T-helper 2 cell treated with Interferon-gamma antibody and Interleukin-4, amounts not matched to agents 5 μg/mL and 100 μg/mL, for 36 hours (primary cell): ENCODE measurements at places on chromosomes 13 and 19.

DNA sequence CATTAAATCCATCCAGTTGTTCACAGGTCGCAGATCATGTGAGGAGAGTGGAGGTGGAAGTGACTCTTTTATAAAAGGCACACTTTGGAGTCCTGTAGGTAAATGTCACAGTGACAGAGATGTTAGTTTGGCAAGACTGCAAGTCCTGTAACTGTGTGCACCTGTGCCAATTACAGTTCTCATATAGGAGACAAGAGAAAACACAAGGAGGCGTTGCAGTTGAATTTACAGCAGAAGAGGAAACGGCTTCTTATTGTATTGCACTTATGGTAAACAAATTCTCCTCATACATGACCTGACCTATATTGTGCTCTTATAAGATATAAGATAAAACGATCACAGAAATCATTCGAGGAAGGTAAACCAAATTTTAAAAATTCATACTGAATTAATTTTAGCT lies 732.8 kb upstream of the SLC10A2 start:
- no peak overlapping the region for H3K4me3 ChIP-seq
- no peaks in the 10 kb centered on the region for H3K27me3 ChIP-seq
- H3K4me1 ChIP-seq, result no peaks in the 10 kb centered on the region

GRCh38 chr13:99124794-99125316 lies 75.8 kb upstream of the UBAC2 start:
- peaks cover 2% of the 10 kb centered on the region for H3K27me3 ChIP-seq
- peaks cover 32% of the 10 kb centered on the region for H3K4me1 ChIP-seq
- peak overlapping the region; percentile 41 for H3K4me3 ChIP-seq
- peaks cover 4% of the 10 kb centered on the region for H3K36me3 ChIP-seq
- H3K27ac ChIP-seq, result peak overlapping the region; percentile 77

GRCh38 chr19:38223119-38223523 lies 901 bp downstream of the DPF1 start:
- DNase-seq, result no peak
- H3K27ac ChIP-seq, result no peak overlapping the region
- H3K27me3 ChIP-seq, result peaks cover 49% of the 10 kb centered on the region
- H3K4me3 ChIP-seq, result peak overlapping the region; percentile 31
- H3K4me1 ChIP-seq, result peaks cover 11% of the 10 kb centered on the region

DNA sequence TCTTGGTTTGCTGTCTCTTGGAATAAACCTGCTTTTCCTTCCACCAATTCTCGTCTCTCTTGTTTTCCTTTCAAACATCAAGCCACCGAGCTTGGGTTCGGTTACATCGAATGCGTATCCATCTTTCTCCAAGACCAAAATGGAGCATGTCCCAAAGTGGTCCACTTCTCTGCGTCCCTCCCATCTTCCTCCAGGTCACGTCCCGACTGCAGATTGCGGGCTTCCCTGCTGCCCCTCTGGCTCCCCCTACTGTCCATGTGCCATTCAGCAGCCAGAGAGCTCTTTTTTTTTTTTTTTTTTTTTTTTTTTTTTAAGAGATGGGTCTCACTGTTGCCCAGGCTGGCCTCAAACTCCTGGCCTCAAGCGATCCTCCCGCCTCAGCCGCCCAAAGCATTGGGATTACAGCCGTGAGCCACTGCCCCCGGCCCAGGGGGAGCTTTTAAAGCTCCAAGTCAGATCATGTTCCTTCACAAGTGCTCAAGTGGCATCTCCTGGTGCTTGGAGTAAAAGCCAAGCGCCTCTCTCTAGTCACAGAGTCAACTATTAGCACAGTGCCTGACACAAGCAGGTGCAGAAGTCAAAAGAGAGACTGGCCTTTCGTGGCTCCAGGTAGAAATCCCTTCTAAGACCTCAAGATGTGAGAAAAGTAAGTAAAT lies 10.0 kb downstream of the COL5A3 start:
- H3K4me1 ChIP-seq, result peaks cover 6% of the 10 kb centered on the region
- peaks cover 7% of the 10 kb centered on the region for H3K27me3 ChIP-seq
- peak; percentile 53 for DNase-seq
- H3K36me3 ChIP-seq, result no peaks in the 10 kb centered on the region
- H3K27ac ChIP-seq, result no peak overlapping the region
- H3K4me3 ChIP-seq, result no peak overlapping the region

- H3K4me1 ChIP-seq, result peaks cover 10% of the 10 kb centered on the region
- DNase-seq, result no peak
- H3K36me3 ChIP-seq, result no peaks in the 10 kb centered on the region
Measured at GRCh38 chr19:51508059-51508733, 6.6 kb upstream of the SIGLEC12 start.

DNA sequence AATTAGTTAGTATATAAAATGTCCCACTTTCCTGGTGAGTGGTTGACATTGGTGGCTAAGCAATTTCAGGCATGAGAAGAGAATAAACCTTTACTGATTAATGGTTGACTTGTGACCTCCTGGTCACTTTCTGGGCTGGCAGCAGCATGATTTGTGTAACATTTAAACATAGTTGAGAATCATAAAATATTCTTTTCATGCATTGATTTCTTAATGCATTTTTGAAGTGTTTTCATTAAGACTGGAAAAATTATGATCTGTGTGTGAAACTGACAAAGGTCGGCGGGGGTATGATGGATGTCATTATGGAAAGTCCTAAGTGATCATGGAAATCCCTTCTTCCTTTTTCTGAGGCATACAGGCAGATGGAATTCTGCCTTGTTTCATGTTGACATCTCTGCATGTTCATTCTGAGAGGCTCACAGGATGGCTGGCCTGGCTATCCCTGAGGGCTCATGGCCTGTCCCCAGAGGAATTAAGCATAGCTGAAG lies 98.7 kb upstream of the RNF113B start:
- no peak overlapping the region for H3K4me3 ChIP-seq
- no peaks in the 10 kb centered on the region for H3K36me3 ChIP-seq
- H3K27ac ChIP-seq, result no peak overlapping the region

GRCh38 chr13:72342364-72342763 lies 385.1 kb downstream of the MZT1 start:
- H3K36me3 ChIP-seq, result no peaks in the 10 kb centered on the region
- no peaks in the 10 kb centered on the region for H3K27me3 ChIP-seq
- H3K27ac ChIP-seq, result no peak overlapping the region
- H3K4me1 ChIP-seq, result no peaks in the 10 kb centered on the region

GRCh38 chr13:110700641-110701040 lies 5.3 kb downstream of the CARS2 start:
- no peak overlapping the region for H3K27ac ChIP-seq
- peaks cover 42% of the 10 kb centered on the region for H3K36me3 ChIP-seq
- H3K4me3 ChIP-seq, result no peak overlapping the region
- H3K27me3 ChIP-seq, result no peaks in the 10 kb centered on the region
- H3K4me1 ChIP-seq, result peaks cover 43% of the 10 kb centered on the region
- no peak for DNase-seq

GRCh38 chr13:21115231-21115630 lies 53.8 kb upstream of the LATS2 start:
- DNase-seq, result no peak
- no peaks in the 10 kb centered on the region for H3K27me3 ChIP-seq
- H3K27ac ChIP-seq, result no peak overlapping the region

DNA sequence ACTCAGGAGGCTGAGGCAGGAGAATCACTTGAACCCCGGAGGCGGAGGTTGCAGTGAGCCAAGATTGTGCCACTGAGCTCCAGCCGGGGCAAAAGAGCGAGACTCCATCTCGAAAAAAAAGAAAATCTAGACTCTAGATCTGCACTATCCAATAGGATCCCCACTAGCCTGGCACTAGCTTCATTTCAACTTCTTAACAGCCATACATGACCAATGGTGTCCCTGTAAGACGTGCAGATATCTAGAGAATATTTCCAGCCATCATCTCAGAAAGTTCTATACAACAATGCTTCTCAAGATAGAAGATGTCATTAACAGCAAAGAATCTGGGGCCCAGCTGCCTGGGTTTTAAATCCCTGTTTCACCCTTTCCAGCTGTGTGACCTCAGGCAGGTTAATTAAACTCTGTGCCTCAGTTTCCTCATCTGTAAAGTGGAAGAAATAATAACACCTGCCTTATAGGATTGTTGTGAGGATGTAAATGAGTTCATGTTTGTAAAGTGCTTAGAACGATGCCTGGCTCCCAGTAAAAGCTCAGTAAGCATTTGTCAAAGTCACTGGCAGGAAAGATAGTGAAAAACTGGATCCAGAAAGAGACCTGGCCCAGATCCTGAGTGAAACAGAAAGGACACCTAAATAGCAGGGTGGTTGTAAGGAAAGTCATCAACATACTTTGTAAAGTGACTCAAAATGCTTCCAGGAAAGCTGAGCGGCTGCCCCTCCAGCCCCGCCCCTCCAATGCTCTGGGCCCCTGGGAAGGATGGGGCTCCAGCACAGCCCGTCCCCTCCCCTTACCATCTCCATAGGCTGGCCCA lies 13.5 kb downstream of the WIZ start:
- peaks cover 7% of the 10 kb centered on the region for H3K36me3 ChIP-seq
- H3K4me3 ChIP-seq, result no peak overlapping the region
- no peak overlapping the region for H3K27ac ChIP-seq
- DNase-seq, result no peak
- H3K27me3 ChIP-seq, result no peaks in the 10 kb centered on the region

- H3K27ac ChIP-seq, result no peak overlapping the region
- H3K27me3 ChIP-seq, result no peaks in the 10 kb centered on the region
- peaks cover 44% of the 10 kb centered on the region for H3K36me3 ChIP-seq
- no peak overlapping the region for H3K4me3 ChIP-seq
- H3K4me1 ChIP-seq, result peaks cover 34% of the 10 kb centered on the region
Measured at GRCh38 chr13:42984026-42984425, 8.0 kb downstream of the EPSTI1 start.

GRCh38 chr13:103852036-103852435 lies 785.8 kb upstream of the SLC10A2 start:
- H3K27ac ChIP-seq, result no peak overlapping the region
- no peak overlapping the region for H3K4me3 ChIP-seq
- DNase-seq, result no peak
- H3K4me1 ChIP-seq, result no peaks in the 10 kb centered on the region
- no peaks in the 10 kb centered on the region for H3K36me3 ChIP-seq

DNA sequence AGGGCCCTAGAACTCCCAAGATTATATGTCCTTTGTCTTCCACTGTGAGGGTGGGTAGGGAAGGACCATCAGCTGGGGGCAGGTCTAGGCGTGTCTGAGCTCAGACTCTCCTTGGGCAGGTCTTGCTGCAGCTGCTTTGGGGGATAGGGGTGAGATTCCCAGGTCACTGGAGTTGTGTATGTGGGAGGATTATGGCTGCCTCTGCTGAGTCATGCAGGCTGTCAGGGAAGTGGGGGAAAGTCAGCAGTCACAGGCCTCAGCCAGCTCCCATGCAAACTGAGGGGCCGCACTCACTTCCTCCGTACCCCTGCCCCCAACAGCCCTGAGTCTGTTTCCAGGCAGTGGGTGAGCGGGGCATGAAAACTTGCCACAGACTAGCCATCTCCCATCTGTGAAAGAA lies 600.8 kb downstream of the DIAPH3 start:
- no peaks in the 10 kb centered on the region for H3K27me3 ChIP-seq
- H3K36me3 ChIP-seq, result no peaks in the 10 kb centered on the region
- no peak overlapping the region for H3K27ac ChIP-seq
- DNase-seq, result no peak
- no peaks in the 10 kb centered on the region for H3K4me1 ChIP-seq
- no peak overlapping the region for H3K4me3 ChIP-seq

DNA sequence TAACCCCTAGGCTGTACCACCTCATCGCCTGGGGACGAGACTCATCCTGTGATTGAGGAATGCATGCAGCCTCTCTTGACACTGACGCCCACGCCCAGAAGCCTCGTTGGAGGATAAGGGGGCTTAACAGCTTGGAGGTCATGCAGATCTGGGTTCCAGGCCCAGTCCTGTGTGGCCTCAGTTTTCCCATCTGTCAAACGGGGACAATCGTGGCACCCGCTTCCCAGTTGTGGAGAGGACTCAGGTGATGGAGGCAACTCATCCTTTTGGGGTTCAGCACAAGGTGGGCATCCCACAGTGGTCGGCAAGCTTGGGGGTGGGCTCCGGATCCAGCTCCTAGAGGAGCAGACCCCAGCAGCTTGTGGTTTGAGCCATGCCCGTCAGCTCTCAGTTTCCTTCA lies 1.4 kb upstream of the LGI4 start:
- no peak overlapping the region for H3K27ac ChIP-seq
- H3K4me3 ChIP-seq, result no peak overlapping the region
- DNase-seq, result no peak
- H3K36me3 ChIP-seq, result no peaks in the 10 kb centered on the region

- peak overlapping the region; percentile 34 for H3K27ac ChIP-seq
- H3K4me3 ChIP-seq, result peak overlapping the region; percentile 46
- DNase-seq, result no peak
- H3K36me3 ChIP-seq, result no peaks in the 10 kb centered on the region
Measured at GRCh38 chr19:47444388-47444821, 25.1 kb upstream of the MEIS3 start.

DNA sequence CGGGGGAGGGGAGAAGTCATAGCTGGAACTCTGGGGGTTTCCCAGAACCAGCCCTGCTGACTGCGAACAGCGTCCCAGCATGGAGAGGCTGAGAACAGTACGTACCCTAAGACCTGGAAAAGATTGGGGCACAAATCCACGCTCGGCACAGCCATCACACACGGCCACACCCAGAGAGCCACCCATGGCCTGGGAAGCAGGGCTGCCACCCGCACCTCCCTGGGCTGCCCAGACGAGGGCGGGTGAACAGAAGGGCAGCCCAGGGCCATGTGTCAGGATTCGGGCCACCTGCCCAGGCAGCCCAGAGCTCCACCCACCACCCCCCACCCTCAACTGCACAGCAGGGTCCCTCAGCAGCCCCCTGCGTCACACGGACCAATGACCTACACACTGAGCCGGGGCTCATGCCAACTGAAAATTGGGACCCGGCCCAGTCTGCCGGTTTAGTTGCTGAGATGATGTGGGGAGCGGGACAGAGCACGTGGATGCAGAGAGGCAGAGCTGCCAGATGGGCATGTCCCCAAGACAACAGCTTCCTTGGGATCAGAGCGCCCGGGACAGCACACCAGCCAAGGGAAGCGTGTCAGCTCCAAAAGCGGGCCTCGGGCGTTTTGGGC lies 8.5 kb downstream of the UBXN6 start:
- DNase-seq, result no peak
- H3K27me3 ChIP-seq, result no peaks in the 10 kb centered on the region
- no peak overlapping the region for H3K4me3 ChIP-seq
- H3K36me3 ChIP-seq, result peaks cover 20% of the 10 kb centered on the region
- no peaks in the 10 kb centered on the region for H3K4me1 ChIP-seq
- H3K27ac ChIP-seq, result no peak overlapping the region

- H3K4me3 ChIP-seq, result no peak overlapping the region
- H3K4me1 ChIP-seq, result peaks cover 14% of the 10 kb centered on the region
- no peak for DNase-seq
- H3K27me3 ChIP-seq, result peaks cover 4% of the 10 kb centered on the region
- peaks cover 2% of the 10 kb centered on the region for H3K36me3 ChIP-seq
- no peak overlapping the region for H3K27ac ChIP-seq
Measured at GRCh38 chr19:48484931-48485612, 15.9 kb downstream of the CYTH2 start.

DNA sequence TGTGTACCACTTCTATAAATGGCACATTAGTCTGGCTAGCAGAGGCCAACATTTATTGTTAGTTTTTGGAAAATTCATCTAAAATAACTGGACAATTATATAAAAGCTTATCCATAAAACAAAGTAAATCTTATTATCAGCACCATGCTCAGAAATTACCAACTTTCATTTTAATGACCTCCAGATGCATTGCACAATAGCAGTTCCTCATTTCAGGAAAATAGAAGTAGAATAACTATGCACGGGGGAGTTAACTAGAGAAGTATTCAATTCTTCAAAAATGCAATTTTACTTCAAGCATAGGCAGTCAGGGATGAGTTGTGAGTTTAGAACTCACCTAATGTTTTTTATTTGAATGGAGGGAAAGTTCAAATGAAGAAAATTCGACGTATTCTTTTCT lies 1023.5 kb downstream of the PCDH17 start:
- H3K27me3 ChIP-seq, result no peaks in the 10 kb centered on the region
- H3K36me3 ChIP-seq, result no peaks in the 10 kb centered on the region
- H3K4me1 ChIP-seq, result no peaks in the 10 kb centered on the region
- no peak for DNase-seq
- no peak overlapping the region for H3K27ac ChIP-seq
